ENCODE measurements at places on chromosomes 6 and 20. TPM values are rescaled to one million over a fixed set of nuclear protein-coding genes. Genes with fewer than 3 reads are reported as not detected.

LTB gene
- total RNA-seq: 32.6 TPM

EFCAB8 gene
- total RNA-seq: 1.2 TPM

COL11A2 gene
- 2.0 TPM for total RNA-seq

RXRB gene
- 73.9 TPM for total RNA-seq

CNR1 gene
- not detected for total RNA-seq

MDFI gene
- total RNA-seq: not detected

PAK5 gene
- total RNA-seq: not detected

KCNK15 gene
- not detected for total RNA-seq

LRRC73 gene
- total RNA-seq: 0.24 TPM

GRCh38 chr6:156432543-156432942 lies 344.6 kb upstream of the ARID1B start:
- H3K27ac ChIP-seq: no peak overlapping the region
- H3K4me3 ChIP-seq: no peak overlapping the region
- H3K27me3 ChIP-seq: peaks cover 4% of the 10 kb centered on the region
- H3K36me3 ChIP-seq: no peaks in the 10 kb centered on the region
- DNase-seq: no peak
- H3K4me1 ChIP-seq: no peaks in the 10 kb centered on the region

DNA sequence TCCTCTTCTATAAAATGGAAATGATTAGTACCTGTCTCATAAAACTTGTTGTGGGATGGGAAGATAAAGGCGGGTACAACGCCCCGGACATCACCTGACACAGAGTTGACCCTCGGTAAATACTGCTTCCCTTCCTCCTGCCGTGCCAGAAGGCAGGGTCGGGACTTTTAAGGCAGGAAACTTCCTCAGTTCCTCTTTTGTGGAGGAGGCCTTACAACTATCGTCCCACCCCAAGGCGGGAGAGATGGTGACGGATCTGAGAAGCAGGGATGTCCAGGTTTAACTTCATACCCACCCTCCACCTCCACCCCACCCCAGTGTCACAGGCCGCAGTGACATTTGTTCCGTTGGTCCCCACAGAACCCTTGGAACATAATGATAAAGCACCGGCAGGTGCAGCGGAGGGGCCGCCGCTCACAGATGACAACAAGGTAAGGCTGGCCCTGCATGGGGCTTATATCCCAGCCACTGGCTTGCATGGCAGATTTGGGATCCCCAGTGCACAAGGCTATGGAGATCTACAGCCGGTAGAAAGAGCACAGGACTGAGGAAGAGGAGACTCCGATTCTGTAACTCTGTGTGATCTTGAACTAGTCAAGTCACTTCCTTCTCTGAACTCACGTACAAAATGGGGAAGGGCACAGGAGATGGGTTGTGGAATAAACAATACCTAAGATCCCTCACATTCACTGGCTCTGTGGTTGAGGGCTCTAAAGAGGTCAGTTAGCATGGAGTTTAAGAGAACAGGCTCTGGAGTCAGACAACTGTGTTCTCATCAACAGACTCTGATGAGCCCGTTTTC lies 764 bp downstream of the DNTTIP1 start:
- H3K36me3 ChIP-seq: peaks cover 22% of the 10 kb centered on the region
- DNase-seq: no peak
- peak overlapping the region; percentile 81 for H3K4me3 ChIP-seq
- H3K27me3 ChIP-seq: no peaks in the 10 kb centered on the region
- H3K4me1 ChIP-seq: peaks cover 17% of the 10 kb centered on the region
- peak overlapping the region; percentile 83 for H3K27ac ChIP-seq

- H3K27me3 ChIP-seq: no peaks in the 10 kb centered on the region
- no peak for DNase-seq
- no peak overlapping the region for H3K27ac ChIP-seq
- H3K36me3 ChIP-seq: no peaks in the 10 kb centered on the region
Measured at GRCh38 chr6:161393292-161393691, 119.4 kb upstream of the AGPAT4 start.

GRCh38 chr20:25346349-25346748 lies 44.3 kb downstream of the ABHD12 start:
- H3K36me3 ChIP-seq: no peaks in the 10 kb centered on the region
- peak; percentile 29 for DNase-seq
- H3K4me1 ChIP-seq: peaks cover 20% of the 10 kb centered on the region
- no peak overlapping the region for H3K4me3 ChIP-seq

GRCh38 chr20:1327827-1328679 lies 886 bp downstream of the SDCBP2 start:
- H3K4me1 ChIP-seq: peaks cover 17% of the 10 kb centered on the region
- no peak for DNase-seq
- H3K4me3 ChIP-seq: no peak overlapping the region
- no peaks in the 10 kb centered on the region for H3K27me3 ChIP-seq
- no peak overlapping the region for H3K27ac ChIP-seq
- peaks cover 4% of the 10 kb centered on the region for H3K36me3 ChIP-seq

GRCh38 chr6:36360241-36361054 lies 23.8 kb upstream of the BNIP5 start:
- no peak overlapping the region for H3K4me3 ChIP-seq
- peaks cover 15% of the 10 kb centered on the region for H3K4me1 ChIP-seq
- H3K27ac ChIP-seq: no peak overlapping the region
- H3K36me3 ChIP-seq: no peaks in the 10 kb centered on the region
- no peaks in the 10 kb centered on the region for H3K27me3 ChIP-seq
- peak; percentile 85 for DNase-seq

DNA sequence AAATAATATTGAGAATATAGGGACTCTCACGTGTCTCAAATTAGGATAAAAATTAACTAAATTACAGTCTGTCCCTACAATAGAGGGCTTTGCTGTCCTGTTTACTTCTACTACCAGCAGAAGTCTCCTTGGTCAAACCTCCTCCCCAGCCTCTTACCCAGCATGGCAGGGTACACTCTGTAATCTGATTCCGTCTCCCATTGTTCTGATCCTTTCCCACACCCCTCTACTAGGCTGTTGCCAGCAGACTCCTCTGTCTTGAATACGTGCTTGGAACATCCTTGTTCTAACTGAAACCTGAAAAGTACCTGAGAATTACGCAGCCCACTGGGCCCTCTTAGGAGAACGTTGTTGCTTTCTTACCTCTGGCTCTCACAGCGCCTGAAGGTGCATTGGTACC lies 112.2 kb upstream of the PREP start:
- no peaks in the 10 kb centered on the region for H3K27me3 ChIP-seq
- H3K36me3 ChIP-seq: no peaks in the 10 kb centered on the region
- H3K4me1 ChIP-seq: no peaks in the 10 kb centered on the region

- no peak overlapping the region for H3K4me3 ChIP-seq
- H3K27ac ChIP-seq: no peak overlapping the region
- no peaks in the 10 kb centered on the region for H3K36me3 ChIP-seq
- H3K4me1 ChIP-seq: no peaks in the 10 kb centered on the region
- DNase-seq: no peak
- no peaks in the 10 kb centered on the region for H3K27me3 ChIP-seq
Measured at GRCh38 chr6:123118811-123119210, 122.8 kb downstream of the CLVS2 start.

DNA sequence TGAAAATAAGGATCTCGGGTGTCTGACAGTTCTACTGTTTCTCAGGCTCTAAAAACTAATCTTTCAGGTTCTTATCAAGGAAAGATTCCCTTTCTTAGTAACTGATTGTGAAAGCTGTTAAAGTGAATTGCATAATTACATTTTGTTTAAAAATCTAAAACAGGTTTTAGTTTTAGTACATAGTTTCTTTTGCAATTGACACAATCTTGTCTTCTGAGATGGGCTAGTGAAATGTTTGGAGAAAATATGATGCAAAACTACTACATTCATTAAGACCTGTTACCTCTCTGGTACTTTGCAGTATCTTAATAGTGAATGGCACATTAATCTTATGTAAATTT lies 298.4 kb downstream of the UTRN start:
- peaks cover 30% of the 10 kb centered on the region for H3K36me3 ChIP-seq
- H3K27me3 ChIP-seq: no peaks in the 10 kb centered on the region
- peak overlapping the region; percentile 19 for H3K4me3 ChIP-seq

DNA sequence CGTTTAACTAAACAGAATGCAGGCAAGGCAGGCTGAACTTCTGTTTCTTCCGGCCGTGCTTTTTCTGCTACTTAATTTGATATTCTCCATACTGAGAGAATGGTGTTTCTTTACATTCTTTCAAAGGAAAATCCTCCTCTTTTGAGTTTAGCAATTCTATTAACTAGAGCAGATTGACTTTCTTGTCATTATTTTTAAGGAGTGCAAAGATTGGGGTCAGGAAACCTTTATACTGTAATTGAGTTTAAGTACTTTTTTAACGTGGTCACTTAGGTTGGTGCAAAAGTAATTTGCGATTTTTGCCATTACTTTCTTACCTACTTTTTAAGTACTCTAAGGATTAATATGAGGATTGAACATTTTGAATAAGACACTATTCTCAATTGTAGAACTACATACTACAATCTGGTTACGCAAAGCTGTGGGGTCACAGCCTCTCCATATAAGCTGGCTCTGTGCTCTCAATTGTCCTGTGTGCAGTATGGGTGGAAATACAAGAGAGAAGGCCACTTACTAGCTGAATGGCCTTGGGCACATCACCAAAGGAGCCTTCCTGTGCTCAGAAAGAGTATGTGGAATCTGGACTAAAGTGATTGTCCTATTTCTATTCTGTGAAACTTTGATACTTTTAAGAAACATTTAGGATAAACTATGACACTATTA lies 16.7 kb downstream of the HECA start:
- H3K4me1 ChIP-seq: peaks cover 37% of the 10 kb centered on the region
- H3K36me3 ChIP-seq: no peaks in the 10 kb centered on the region
- H3K27me3 ChIP-seq: no peaks in the 10 kb centered on the region
- no peak for DNase-seq
- H3K27ac ChIP-seq: no peak overlapping the region
- H3K4me3 ChIP-seq: no peak overlapping the region

- no peak overlapping the region for H3K27ac ChIP-seq
- H3K4me3 ChIP-seq: no peak overlapping the region
- H3K27me3 ChIP-seq: peaks cover 20% of the 10 kb centered on the region
- no peaks in the 10 kb centered on the region for H3K36me3 ChIP-seq
Measured at GRCh38 chr6:43278524-43279078, 19.5 kb upstream of the SLC22A7 start.

DNA sequence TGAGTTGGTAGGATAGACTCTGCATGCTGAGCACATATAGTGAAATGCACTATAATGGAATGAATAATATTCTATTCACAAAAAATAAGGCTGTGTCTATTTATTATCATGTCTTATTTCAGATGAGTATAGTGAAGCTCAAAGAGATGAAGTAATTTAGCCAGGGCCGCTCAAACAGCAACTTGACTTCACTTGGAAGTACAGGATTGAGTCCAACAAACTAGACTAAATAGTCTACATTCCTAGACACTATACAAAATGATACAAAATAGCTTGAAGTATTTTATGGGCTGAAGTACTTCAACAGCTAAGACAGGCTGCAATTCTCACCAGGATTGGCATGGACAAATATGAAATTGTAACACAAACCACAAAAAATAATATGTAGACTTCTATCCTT lies 144.5 kb upstream of the DST start:
- H3K36me3 ChIP-seq: no peaks in the 10 kb centered on the region
- H3K4me3 ChIP-seq: no peak overlapping the region
- H3K27me3 ChIP-seq: no peaks in the 10 kb centered on the region
- no peaks in the 10 kb centered on the region for H3K4me1 ChIP-seq
- DNase-seq: no peak

DNA sequence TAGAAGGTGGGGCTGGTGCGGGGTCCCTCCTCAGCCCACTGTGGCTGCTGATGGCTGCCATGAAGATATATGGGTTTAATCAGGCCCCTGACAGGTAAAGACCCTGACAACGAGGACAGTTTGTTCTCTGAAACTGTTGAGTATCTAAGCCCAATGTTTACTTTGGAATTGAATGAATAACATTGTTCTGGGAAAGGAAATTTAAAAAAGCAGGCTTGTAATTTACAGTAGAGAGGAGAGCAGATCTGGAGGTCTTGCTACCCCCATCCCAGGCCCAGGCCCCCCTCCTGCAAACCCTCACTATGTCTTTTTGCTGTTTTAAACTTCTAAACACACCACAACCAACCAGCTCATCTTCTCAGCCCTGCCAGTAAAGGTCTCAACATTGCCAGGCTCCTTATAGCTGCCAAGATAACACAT lies 171.3 kb downstream of the CDC5L start:
- H3K27ac ChIP-seq: no peak overlapping the region
- no peak for DNase-seq
- H3K36me3 ChIP-seq: no peaks in the 10 kb centered on the region
- peaks cover 2% of the 10 kb centered on the region for H3K4me1 ChIP-seq

DNA sequence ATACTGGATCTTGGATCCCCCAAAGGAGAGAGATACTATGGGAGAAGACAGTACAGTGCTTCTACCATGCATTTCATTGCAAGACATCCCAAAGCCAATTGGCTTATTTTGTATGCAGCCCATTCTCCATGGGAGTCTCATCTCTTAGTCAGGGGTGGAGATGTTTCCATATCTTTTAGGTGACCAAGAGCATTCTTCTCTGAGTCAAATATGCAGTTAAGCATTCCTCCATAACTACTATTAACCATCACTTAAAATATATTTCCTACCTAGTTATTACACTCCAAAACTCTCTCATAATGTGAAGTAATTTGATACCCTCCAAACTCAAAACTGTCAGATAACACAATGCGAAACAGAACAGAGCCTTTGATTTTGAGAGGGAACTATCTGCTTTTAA lies 542.6 kb downstream of the HDGFL1 start:
- no peak overlapping the region for H3K27ac ChIP-seq
- no peaks in the 10 kb centered on the region for H3K4me1 ChIP-seq
- H3K36me3 ChIP-seq: no peaks in the 10 kb centered on the region
- H3K27me3 ChIP-seq: no peaks in the 10 kb centered on the region
- no peak overlapping the region for H3K4me3 ChIP-seq

DNA sequence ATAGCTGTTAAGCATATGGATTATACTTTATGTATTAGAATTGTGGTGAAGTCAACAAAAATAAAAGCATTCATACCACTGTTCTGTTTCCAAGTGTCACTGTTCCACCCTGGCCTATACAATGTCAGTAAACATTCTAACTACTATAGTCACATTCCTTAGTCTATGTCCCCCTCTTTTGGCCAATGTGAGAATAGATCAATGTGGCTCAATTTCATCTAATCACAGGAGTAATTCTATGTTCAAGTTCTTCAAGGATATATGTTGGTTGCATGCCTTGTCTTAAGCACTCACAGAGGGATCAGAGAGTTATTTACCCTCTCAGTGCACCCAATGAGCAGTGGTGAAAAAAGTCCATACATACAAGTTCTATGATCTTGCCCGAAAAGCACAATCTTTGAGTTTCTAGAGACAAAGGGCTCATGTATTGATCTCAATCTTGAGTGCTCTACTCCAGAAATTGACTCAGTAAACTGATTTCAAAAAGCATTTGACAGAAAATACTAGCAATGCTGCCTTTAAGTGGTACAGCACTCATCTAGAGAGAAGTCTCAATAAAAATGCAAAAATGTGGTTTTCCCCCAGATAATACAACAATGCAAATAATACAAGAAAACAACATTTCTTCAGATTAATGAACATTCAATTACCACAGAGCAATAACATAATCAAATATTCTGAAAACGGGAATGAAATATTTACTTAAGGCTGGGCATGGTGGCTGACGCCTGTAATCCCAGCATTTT lies 16.5 kb downstream of the SMLR1 start:
- DNase-seq: peak; percentile 81
- no peaks in the 10 kb centered on the region for H3K36me3 ChIP-seq
- H3K4me3 ChIP-seq: no peak overlapping the region
- no peak overlapping the region for H3K27ac ChIP-seq

All from natural killer cell (primary cell).